ENCODE measurements at places on chromosomes 2 and 18. TPM values are rescaled to one million over a fixed set of nuclear protein-coding genes. Genes with fewer than 3 reads are reported as not detected.
A peak's percentile ranks its signal among the peaks of the same experiment; 100 is the strongest.

DNA sequence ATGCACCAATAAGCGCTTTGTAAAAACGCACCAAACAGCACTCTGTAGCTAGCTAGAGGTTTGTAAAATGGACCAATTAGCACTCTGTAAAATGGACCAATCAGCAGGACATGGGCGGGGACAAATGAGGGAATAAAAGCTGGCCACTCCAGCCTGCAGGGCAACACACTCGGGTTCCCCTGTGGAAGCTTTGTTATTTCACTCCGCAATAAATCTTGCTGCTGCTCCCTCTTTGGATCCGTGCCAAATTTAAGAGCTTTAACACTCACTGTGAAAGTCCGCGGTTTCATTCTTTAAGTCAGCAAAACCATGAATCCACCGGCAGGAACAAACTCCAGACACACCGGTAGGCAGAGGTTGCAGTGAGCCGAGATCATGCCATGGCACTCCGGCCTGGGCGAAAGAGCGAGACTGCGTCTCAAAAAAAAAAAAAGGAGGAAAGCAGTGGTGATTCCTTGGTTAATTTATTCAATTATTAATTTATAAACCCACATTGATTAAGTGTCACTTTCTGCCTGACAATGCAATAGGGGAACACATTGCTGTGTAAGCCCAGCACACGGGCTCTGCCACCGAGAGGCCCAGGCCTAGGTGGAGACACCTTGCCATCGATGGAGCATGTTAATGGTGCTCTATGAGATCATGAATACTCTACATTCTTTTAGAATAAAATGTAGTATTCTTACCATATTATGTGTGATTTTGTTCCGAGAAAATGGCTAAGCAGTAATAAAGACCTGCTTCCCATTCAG, 687.6 kb upstream of the HS6ST1 start:
- no peak overlapping the region for H3K27ac ChIP-seq
- no peaks in the 10 kb centered on the region for H3K36me3 ChIP-seq
- DNase-seq = no peak

DNA sequence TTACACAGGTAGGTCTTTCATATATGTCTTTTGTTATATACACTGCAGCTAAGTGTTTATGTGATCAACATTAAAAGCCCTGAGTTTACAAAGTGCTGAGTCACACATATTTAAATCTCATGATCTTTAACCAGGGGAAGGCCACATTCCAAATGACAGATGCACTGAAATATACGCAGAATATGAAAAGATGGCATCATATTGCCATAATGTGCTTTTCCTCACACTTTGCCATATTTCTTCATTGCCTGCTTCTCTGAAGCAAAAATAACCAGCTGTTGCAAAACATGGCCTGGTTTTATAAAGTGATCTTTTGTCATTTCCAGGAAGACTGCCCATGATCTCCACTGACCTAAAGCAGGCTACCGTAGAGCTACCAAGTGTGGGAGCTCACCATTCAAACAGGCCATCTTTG, 93.5 kb upstream of the MAPRE2 start:
- DNase-seq = no peak
- H3K27ac ChIP-seq = no peak overlapping the region
- H3K4me1 ChIP-seq = no peaks in the 10 kb centered on the region
- H3K4me3 ChIP-seq = no peak overlapping the region
- peaks cover 2% of the 10 kb centered on the region for H3K27me3 ChIP-seq
- H3K36me3 ChIP-seq = no peaks in the 10 kb centered on the region

The NEMP2 gene
- total RNA-seq = 8.0 TPM

GRCh38 chr2:98649135-98649991, 41.0 kb downstream of the UNC50 start:
- no peaks in the 10 kb centered on the region for H3K27me3 ChIP-seq
- no peaks in the 10 kb centered on the region for H3K4me1 ChIP-seq
- H3K27ac ChIP-seq = no peak overlapping the region
- no peak overlapping the region for H3K4me3 ChIP-seq
- peaks cover 32% of the 10 kb centered on the region for H3K36me3 ChIP-seq

The SOCS6 gene
- 20.9 TPM for total RNA-seq

- H3K4me3 ChIP-seq = no peak overlapping the region
- H3K27me3 ChIP-seq = no peaks in the 10 kb centered on the region
- H3K4me1 ChIP-seq = no peaks in the 10 kb centered on the region
- H3K27ac ChIP-seq = no peak overlapping the region
- peaks cover 47% of the 10 kb centered on the region for H3K36me3 ChIP-seq
- peak; percentile 61 for DNase-seq
These were observed 58.9 kb upstream of the KCNG2 start for GRCh38 chr18:79738581-79739439.

The CNGA3 gene
- 0.17 TPM for total RNA-seq

DNA sequence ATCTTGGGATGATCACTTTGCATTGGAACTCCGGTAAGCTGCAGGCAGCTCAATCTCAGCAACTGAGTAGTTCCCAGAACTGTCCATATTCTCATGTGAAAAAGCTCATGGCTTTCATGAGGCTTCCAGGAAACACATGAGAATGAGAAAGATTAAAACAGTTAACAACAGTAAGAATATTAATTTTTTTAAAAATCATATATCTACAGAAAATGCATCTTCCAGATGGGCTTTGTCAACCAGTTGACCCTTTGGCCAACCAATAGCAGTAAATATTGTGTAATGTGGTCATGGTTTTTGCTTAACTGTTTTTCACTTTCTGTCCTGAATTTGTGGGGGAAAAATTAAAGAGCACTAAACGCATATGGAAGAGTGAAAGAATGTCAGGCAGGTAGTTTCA, 131.2 kb upstream of the CCDC195 start:
- no peaks in the 10 kb centered on the region for H3K27me3 ChIP-seq
- no peaks in the 10 kb centered on the region for H3K4me1 ChIP-seq
- no peak overlapping the region for H3K27ac ChIP-seq
- no peak overlapping the region for H3K4me3 ChIP-seq
- DNase-seq = no peak

- no peak overlapping the region for H3K27ac ChIP-seq
- no peak overlapping the region for H3K4me3 ChIP-seq
- H3K36me3 ChIP-seq = no peaks in the 10 kb centered on the region
- H3K4me1 ChIP-seq = no peaks in the 10 kb centered on the region
These were observed 75.9 kb downstream of the RAD51AP2 start for GRCh38 chr2:17442334-17442733.

DNA sequence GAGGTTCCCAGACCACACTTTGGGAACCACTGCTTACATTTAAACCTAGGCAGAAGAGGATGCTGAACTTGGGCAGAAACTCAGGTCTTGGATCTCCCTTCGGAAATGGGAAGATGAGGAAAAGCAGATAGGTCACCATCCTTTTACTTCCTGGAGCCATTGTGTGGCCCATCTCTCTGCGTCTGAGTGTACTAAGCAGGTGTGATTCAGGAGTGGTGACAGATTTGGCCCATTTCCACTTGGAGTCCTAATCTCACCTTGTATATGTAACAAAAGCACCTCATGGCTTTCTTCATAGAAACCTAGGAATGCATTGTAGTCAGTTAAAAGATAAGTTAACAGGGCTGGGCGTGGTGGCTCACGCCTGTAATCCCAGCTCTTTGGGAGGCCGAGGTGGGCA, 71.0 kb downstream of the PRKCE start:
- no peaks in the 10 kb centered on the region for H3K27me3 ChIP-seq
- H3K4me1 ChIP-seq = peaks cover 14% of the 10 kb centered on the region
- no peaks in the 10 kb centered on the region for H3K36me3 ChIP-seq
- no peak overlapping the region for H3K27ac ChIP-seq

DNA sequence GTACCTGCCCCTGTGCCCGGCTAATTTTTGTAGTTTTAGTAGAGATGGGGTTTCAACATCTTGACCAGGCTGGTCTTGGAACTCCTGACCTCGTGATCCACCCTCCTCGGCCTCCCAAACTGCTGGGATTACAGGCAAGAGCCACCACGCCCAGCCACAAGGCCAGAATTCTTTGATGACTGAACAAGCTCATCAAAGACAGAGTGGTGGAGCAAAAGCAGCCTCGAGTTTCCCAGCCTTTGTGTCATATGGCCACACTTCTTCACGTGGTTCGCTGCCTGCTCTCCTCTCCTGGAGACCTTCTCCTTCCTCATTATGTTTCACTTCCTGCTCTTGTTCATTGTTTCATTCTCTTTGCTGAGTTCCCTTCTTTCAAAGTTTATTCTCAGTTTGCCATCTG, 9.9 kb upstream of the NPC1 start:
- H3K4me3 ChIP-seq = no peak overlapping the region
- no peaks in the 10 kb centered on the region for H3K27me3 ChIP-seq
- peak; percentile 74 for DNase-seq
- no peaks in the 10 kb centered on the region for H3K4me1 ChIP-seq
- H3K27ac ChIP-seq = no peak overlapping the region

- H3K27me3 ChIP-seq = no peaks in the 10 kb centered on the region
- no peak for DNase-seq
- peaks cover 28% of the 10 kb centered on the region for H3K4me1 ChIP-seq
- H3K36me3 ChIP-seq = no peaks in the 10 kb centered on the region
- no peak overlapping the region for H3K4me3 ChIP-seq
- H3K27ac ChIP-seq = peak overlapping the region; percentile 66
These were observed 161.0 kb downstream of the RNF152 start for GRCh38 chr18:61731693-61732376.

The BBS5 gene
- total RNA-seq = 6.0 TPM

The MYO3B gene
- total RNA-seq = 0.17 TPM

DNA sequence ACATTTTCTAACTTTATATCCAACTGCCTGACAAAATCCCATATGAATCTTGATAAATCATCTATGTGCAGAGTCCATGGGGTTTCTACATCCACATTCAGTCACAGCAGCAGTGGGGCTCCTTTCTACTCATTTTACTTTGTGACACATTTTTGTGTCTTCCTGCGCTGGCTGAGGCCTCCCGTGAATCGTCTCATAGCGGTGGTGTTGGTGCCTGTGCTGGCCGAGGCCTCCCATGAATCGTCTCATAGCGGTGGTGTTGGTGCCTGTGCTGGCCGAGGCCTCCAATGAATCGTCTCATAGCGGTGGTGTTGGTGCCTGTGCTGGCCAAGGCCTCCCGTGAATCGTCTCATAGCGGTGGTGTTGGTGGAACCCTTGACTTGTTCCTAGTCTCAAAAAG, 17.0 kb downstream of the SNED1 start:
- peaks cover 5% of the 10 kb centered on the region for H3K4me1 ChIP-seq
- peak; percentile 54 for DNase-seq
- H3K27ac ChIP-seq = no peak overlapping the region
- H3K36me3 ChIP-seq = peaks cover 5% of the 10 kb centered on the region

The FAM124B gene
- 4.4 TPM for total RNA-seq

DNA sequence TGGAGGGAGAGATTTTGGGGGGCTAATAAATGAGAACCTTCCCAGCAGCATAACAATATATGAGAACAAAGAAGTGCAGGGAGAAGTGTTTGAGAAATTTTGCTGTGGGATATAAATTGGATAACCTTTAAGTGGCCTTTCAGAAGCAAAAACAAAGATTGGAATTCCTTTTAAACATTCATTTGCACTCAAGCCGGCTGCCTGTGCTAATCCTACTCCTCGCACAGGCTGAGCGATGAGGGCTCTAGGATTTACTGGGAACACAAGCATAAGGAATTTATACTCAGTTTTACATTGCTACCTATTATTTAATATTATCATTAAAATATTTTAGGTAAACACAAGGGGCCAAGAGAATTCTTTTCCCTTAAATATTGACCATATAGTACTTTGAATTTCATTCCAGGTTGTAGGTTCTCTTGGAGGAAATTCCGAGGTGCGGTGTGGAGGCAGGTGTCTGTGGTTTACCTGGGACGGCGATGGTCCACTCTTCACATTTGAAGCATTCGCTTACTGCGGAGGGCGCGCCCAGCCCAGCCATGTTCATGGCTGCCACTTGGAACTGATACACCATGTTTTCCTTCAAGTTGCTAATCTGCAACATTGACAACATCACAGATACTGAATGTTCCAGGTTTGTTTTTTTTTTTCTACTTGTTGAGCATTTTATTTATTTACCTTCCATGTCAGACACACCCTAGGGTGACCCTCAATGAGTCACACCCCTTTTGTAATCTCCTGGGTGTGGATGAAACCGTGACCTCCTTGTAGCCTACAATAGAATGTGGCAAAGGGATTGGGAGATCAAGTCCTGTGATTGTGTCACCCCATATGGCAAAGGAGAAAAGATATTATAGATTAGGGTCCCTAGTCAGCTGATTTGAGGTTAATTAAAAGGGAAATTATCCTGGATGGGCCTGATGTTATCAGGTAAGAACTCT, 100.1 kb downstream of the MYOM1 start:
- no peak for DNase-seq
- H3K27ac ChIP-seq = peak overlapping the region; percentile 80
- H3K27me3 ChIP-seq = no peaks in the 10 kb centered on the region
- H3K36me3 ChIP-seq = no peaks in the 10 kb centered on the region
- H3K4me1 ChIP-seq = peaks cover 12% of the 10 kb centered on the region

The PLCD4 gene
- 1.0 TPM for total RNA-seq

DNA sequence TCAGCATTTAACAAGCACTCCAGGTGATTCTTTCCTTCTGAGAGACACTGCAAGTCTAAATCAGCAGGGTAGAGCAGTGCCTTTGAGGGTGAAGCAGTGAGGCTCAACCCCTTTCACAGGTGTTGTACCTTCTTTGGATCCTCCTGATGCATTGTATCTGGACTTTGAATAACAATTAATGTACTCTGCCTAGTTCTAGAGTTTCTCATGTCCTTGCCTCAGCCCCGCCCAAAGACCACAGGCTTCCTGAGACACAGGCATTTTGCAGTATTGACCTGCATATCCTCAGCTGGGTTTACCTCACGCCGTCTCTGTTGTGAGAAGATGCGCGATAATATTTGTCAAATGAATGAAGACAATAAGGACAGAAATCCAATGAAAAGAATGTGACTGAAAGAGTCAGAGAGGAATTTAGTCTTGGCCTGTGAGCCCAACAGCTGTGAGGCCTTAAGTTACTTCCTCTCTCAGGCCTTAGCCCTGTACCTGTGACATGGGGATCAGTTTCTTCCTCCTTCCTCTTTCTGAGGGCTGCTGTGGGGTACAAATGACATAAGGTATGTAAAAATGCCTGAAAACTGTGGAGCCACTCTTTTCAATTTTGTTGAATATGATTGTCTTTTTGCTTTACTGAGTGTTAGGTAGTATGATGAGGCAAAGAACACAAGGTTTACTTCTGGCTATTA, 43.7 kb downstream of the WIPF1 start:
- H3K27ac ChIP-seq = no peak overlapping the region
- no peak overlapping the region for H3K4me3 ChIP-seq
- H3K27me3 ChIP-seq = no peaks in the 10 kb centered on the region
- DNase-seq = no peak
- H3K4me1 ChIP-seq = no peaks in the 10 kb centered on the region

- no peak overlapping the region for H3K4me3 ChIP-seq
- no peak for DNase-seq
- H3K27ac ChIP-seq = no peak overlapping the region
- H3K36me3 ChIP-seq = no peaks in the 10 kb centered on the region
- H3K27me3 ChIP-seq = no peaks in the 10 kb centered on the region
These were observed 292.0 kb downstream of the GBX2 start for GRCh38 chr2:235876099-235876679.

- no peak overlapping the region for H3K27ac ChIP-seq
- no peaks in the 10 kb centered on the region for H3K36me3 ChIP-seq
- H3K27me3 ChIP-seq = no peaks in the 10 kb centered on the region
- H3K4me1 ChIP-seq = peaks cover 5% of the 10 kb centered on the region
These were observed 35.4 kb downstream of the MGAT5 start for GRCh38 chr2:134289225-134289624.
